Neural crest cell (in vitro differentiated cells): ENCODE measurements at places on chromosomes 1 and 21.

DNA sequence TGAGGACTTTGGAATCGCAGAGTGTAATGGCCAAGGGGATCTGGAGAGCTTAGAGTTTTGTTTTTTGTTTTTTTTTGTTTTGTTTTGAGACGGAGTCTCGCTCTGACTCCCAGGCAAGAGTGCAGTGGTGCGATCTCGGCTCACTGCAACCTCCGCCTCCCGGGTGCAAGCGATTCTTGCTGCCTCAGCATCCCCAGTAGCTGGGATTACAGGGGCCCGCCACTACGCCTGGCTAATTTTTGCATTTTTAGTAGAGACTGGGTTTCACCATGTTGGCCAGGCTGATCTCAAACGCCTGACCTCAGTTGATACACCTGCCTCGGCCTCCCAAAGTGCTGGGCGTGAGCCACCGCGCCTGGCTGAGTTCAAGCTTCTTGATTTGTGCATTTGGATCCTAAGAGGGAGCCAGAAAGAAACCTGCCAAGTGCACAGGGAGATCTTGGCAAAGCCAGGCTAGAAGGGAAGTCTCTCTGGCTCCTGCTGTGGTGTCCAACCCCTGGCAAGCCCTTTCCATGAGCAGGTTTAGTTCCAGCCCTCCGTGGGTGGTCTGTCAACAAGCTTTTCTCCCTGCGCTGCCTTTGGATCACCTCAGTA lies 852 bp downstream of the FAAH start:
- H3K27ac ChIP-seq = no peak overlapping the region
- H3K27me3 ChIP-seq = peaks cover 48% of the 10 kb centered on the region
- DNase-seq = no peak
- peak overlapping the region; percentile 81 for H3K4me3 ChIP-seq
- peaks cover 8% of the 10 kb centered on the region for H3K36me3 ChIP-seq

- no peak overlapping the region for H3K27ac ChIP-seq
- no peak for DNase-seq
- H3K4me1 ChIP-seq = peaks cover 14% of the 10 kb centered on the region
- no peaks in the 10 kb centered on the region for H3K36me3 ChIP-seq
- H3K4me3 ChIP-seq = no peak overlapping the region
Measured at GRCh38 chr1:9161342-9161741, 32.4 kb upstream of the GPR157 start.

DNA sequence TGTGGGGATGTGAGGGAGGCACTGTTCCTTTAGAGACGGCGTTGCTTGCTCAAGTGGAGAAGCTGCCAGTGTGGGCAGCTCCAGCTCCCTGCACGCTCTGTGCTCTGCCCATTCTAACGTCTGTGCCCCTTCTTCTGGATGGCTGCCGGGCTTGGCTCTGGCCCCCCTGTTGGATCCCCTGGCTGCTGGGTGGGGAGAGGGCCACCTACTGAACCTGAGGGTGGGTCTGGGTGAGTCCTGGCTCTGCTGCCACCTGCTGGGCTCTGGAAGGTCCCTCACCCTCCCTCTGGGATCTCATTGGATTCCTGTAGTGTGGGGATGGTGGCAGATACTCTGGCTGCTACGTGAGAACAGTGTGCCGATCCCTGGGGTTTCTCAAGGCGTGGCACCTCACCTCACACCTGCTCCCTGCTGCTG lies 5.0 kb downstream of the PFKL start:
- no peaks in the 10 kb centered on the region for H3K36me3 ChIP-seq
- H3K4me1 ChIP-seq = peaks cover 38% of the 10 kb centered on the region
- peak overlapping the region; percentile 81 for H3K4me3 ChIP-seq
- no peaks in the 10 kb centered on the region for H3K27me3 ChIP-seq

GRCh38 chr21:41684381-41685245 lies 82.2 kb downstream of the RIPK4 start:
- no peak overlapping the region for H3K4me3 ChIP-seq
- DNase-seq = no peak
- H3K27me3 ChIP-seq = no peaks in the 10 kb centered on the region
- H3K4me1 ChIP-seq = peaks cover 26% of the 10 kb centered on the region
- no peaks in the 10 kb centered on the region for H3K36me3 ChIP-seq

- H3K4me1 ChIP-seq = peaks cover 35% of the 10 kb centered on the region
- no peaks in the 10 kb centered on the region for H3K27me3 ChIP-seq
- no peak overlapping the region for H3K4me3 ChIP-seq
- DNase-seq = no peak
Measured at GRCh38 chr21:42171091-42172053, 47.6 kb upstream of the ABCG1 start.
